ENCODE measurements at places on chromosomes 13 and 19.
A peak's percentile ranks its signal among the peaks of the same experiment; 100 is the strongest.

GRCh38 chr19:10083911-10084310, 2.2 kb upstream of the SHFL start:
- DNase-seq: no peak

- no peak for DNase-seq
Measured at GRCh38 chr13:103945836-103946235, 879.6 kb upstream of the SLC10A2 start.

GRCh38 chr19:4090356-4091220, 23.9 kb upstream of the ZBTB7A start:
- DNase-seq: no peak

DNA sequence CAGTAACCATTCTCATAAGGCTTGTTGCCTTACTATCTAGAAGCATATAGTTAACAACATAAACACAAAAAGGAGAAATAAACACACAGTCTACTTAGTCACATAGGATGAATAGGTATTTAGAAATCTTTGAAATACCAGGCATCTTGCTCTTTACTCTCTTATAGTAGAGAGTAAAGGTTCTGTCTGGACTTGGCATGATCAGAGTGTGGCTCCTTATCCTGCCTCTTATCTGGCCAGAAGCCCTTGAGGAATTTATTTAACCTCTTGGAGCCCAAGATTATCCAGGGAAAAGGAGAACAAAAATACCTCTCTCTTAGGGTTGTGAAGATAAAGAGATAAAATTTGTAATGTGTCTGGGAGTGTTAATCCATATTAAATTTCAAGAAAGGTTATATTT, 100.2 kb upstream of the MBNL2 start:
- no peak for DNase-seq

GRCh38 chr19:3521104-3521445, 15.0 kb downstream of the FZR1 start:
- no peak for DNase-seq

DNA sequence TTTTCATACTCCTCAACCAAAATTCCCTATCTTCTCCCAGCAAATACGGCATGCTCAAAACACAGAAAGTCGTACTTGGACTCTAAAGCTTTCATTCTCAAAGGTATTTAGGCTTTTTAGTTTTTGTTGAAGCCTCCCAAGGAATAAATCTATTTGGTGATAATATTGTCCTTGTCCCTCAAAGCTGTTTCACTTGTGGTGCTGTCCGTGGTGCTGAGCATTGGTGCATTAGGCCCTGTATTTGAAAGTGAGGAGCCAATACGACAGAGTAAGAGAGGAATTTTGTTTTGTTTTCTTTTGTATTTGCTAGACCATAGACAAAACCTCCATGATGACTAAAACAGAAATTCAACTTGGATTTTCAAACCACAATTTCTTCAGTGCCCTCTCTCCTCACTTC, 3.2 kb upstream of the LGALS13 start:
- no peak for DNase-seq

GRCh38 chr13:104987621-104988020, 1547.8 kb downstream of the EFNB2 start:
- no peak for DNase-seq

DNA sequence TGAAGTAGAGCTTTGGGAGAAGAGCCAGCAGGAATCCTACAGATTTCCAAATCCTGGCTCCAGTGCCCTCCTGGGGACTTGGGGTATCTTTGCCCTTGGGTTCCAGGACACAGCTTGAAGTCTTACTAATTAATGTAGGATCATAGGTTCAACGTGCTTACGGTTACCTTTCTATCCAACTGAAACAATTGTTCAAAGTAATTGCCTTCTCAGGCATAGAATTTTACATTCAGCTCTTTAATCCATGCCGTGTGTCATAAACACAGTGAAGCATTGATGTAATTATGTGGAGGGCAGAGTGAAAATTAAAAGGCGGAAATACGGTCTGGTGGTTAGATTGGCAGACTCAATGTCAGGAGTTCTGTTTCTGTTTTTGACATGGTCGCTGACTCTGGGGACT, 170.4 kb downstream of the COG6 start:
- no peak for DNase-seq

- DNase-seq: no peak
Measured at GRCh38 chr13:45024847-45025246, 35.5 kb downstream of the GPALPP1 start.

DNA sequence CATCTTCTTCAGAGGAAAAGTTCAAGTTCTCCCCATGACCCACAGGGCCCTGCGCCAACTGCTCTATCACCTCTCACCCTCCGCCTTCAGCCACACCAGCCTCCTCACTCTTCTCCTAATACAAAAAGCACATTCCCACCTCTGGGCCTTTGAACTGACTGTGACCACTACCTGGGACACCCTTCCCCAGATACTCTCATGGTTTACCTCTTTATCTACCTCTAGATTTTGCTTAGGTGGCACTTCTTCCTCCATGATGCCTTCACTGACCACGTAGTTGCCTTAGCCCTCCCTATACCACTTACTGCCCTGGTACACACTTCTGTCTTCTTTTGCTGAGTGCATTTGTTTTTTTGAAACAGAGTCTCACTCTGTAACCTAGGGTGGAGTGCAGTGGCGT, 3.9 kb upstream of the SYCE2 start:
- no peak for DNase-seq

- no peak for DNase-seq
Measured at GRCh38 chr19:19909654-19910053, 8.9 kb downstream of the ZNF93 start.

DNA sequence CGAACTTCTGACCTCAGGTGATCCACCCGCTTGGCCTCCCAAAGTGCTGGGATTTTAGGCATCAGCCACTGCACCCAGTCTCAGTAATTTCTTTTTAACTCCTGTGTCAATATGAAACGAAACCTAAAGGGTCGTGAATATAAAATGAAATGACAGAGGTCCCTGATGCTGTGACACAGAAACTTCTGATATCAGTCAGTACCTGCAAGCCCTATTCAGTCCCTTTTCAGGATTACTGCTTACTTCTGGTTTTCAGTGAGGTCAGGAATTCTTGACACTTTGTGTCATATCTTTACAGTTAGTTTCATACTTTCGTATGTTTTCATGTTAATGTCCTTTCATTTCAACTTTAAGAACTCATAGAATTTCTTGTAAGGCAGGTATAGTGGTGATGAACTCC, 58.7 kb downstream of the RNF17 start:
- no peak for DNase-seq

- DNase-seq: no peak
Measured at GRCh38 chr19:17788632-17789031, 6.3 kb upstream of the B3GNT3 start.

DNA sequence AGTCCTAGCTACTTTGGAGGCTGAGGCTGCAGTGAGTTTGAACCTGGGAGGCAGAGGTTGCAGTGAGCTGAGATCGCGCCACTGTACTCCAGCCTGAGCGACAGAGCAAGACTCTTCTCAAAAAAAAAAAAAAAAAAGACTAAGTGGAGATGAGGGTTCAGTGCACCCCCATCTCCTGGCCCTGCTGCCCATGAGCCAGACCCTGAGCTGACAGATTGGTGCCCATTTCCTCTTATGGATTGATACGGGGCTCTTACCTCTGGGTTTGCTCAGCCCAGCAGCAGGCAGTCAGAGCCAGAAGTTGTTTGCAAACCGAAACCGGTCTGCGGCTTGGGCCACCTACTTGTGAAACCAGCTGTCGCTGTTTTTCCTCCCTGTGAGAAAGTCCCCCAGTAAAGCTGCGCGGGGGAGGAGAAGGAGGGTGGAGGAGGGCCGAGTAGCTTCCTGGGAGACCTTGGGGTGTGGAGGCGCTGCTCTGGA, 36.9 kb downstream of the ARRDC2 start:
- peak; percentile 87 for DNase-seq

DNA sequence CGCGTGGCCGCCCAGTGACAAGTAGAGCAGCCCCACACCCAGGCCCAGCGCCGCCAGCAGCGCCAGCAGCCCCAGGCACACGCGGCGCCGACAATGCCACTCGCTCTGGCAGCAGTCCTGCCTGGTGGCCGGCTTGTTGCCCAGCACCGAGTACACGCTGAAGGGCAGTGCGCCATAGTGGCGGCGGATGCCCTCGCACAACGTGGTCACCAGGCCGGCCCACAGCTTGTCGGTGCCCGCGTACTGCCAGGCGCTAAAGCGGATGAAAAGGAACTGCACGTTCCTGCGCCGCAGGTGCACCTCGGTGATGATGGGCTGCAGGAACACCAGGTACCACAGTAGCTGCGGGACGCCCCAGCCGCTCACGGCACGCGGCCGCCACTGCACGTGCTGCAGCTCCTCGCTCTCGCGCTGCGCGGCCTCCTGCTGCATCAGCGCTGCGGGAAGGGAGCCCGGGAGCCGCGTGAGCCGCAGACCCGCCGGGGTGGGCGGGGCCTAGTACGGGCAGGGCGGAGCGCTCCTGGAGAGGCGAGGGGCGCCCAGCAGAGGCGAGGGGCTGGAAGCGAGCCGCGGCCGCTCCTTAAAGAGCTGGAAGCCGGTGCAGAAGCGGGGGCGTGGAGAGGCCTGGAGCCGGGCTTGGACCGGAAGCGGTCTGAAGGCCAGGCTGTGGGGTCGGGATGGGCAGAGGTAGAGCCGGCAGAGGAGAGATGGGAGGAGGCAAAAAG, 7.3 kb downstream of the NKPD1 start:
- peak; percentile 26 for DNase-seq

DNA sequence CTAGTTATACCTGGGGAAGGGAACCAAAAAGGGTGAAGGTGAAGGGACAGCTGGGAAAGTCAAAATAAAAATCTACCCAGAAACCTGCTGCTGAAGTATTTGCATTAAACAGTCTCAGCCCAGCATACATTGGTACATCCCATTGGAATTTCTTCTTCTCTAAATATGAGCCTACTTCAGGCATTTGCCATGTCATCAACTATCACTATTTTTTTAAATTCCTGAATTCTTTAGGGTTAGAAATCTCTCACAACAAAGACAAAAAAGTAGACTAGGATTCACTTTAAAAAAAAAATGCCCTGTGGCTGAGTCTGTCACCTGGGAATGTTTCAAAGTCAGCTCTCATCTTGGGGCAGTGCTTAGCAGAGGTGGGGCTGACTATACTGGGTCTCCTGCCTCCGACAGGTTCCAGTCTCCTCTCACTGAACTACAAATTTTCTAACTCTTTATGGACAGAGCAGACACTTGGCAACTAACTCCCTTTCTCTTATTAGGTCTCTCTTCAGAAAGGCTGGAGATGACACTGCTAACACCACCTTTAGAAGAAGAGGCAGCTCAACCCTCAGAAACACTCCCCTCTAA, 141.2 kb downstream of the LHFPL6 start:
- DNase-seq: no peak

DNA sequence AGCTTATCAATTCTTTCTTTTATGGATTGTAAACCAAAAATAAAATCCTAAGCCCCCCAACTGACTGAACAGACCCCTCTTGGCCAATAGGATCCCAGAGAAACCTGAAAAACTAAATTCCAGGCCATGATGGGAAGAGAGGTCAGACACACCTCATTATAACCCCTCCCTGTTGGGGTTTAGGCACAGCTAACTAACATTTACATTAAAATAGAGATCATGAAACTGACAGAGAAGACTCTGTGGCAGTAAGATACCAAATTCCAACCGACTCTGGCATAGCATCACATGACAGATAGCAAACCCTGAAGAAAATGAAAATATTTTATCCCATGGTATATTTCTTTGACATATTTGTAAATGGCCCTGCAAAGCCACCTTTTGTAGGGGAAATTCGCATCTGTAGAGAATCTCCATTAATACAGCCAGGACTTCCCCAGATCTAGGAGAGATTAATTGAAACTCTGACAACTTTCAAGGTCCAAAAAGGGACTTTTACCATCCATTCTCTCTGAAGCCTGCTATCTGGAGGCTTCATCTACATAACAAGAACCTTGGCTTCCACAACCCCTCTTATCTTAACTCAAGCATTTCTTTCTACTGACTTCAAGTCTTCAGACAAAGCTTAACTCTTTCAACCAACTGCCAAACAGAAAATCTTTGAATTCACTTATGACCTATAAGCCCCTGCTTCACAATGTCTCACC, 27.1 kb upstream of the GAS6 start:
- DNase-seq: no peak

GRCh38 chr19:47032171-47032811, 12.7 kb downstream of the NPAS1 start:
- peak; percentile 73 for DNase-seq

DNA sequence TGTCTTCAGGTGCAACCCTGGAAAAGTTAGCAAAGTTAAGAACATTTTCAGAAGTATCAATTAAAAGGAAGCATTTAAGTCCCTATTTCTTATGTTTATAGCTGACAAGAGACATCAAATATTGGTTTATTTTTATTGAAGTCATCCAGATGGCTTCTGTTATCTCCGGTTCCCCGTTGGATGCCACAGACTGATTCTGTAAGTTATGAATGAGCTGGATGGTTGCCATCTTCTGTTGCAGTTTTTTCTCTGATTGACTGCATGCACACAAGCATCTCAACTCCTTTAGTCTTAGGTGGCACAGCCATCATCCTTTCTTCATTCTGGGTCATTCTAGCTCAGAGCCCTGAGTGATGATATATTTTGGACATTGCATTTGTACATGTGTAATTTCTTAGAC, 10.6 kb upstream of the OXGR1 start:
- DNase-seq: no peak

- DNase-seq: peak; percentile 4
Measured at GRCh38 chr13:32911506-32911905, 104.7 kb upstream of the KL start.

GRCh38 chr19:11268783-11269267, 6.5 kb upstream of the DOCK6 start:
- DNase-seq: no peak

DNA sequence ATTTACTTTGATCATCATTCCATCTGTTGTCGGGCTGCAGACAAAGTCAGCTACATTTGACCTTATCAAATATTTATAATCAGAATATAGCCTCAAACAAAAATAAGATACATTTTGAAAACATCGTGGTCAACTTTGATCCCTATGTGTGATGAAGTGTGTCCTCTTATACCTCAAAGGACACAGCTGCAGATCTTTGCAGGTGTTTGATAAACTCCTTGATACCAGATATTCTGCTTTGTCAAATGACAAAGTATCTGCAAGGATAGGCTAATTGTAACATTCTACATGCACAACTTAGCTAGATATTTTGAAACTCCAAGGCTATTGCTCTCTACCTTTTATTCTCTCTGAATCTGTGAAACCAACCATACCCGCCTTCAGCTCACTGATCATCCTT, 44.0 kb downstream of the PHF11 start:
- no peak for DNase-seq

Measured in CD4-positive, alpha-beta T cell treated with Interleukin-2 at 100 ng/mL for 4 hours (primary cell).